ENCODE measurements at places on chromosomes 12 and 14. TPM values are rescaled to one million over a fixed set of nuclear protein-coding genes. Genes with fewer than 3 reads are reported as not detected.

GRCh38 chr14:38561657-38562056 lies 305.8 kb upstream of the CLEC14A start:
- H3K4me1 ChIP-seq: no peaks in the 10 kb centered on the region
- peaks cover 36% of the 10 kb centered on the region for H3K36me3 ChIP-seq
- H3K27me3 ChIP-seq: no peaks in the 10 kb centered on the region
- H3K4me3 ChIP-seq: no peak overlapping the region

- no peak overlapping the region for H3K4me3 ChIP-seq
- DNase-seq: peak; percentile 3
- H3K27me3 ChIP-seq: no peaks in the 10 kb centered on the region
- H3K27ac ChIP-seq: no peak overlapping the region
Observed at GRCh38 chr14:99515301-99516155, 34.3 kb downstream of the CCNK start.

DNA sequence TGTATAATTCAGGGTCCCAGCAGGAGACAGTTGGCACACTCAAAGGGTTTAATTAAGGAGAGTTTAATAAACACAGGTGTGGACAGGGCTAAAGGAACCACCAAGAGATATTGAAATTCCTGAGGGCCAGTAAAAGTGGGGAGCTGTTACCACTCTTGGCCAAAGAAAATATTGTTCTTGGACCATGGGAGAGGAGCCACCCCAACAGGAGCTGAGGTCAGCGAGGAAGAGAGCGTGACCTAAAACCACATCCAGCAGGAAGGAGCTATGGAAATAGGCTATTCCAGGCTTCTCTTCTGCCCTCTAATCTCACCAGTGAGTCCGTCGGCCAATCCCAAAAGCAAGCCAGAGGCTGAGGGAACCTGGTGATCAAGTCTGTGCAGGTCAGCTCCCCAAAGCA lies 390.8 kb downstream of the MED13L start:
- H3K27ac ChIP-seq: no peak overlapping the region
- H3K36me3 ChIP-seq: no peaks in the 10 kb centered on the region
- no peak overlapping the region for H3K4me3 ChIP-seq
- peaks cover 23% of the 10 kb centered on the region for H3K4me1 ChIP-seq
- DNase-seq: no peak

Gene MLXIP
- 44.4 TPM for total RNA-seq

Gene DDN
- total RNA-seq: 0.33 TPM
